ENCODE measurements at places on chromosomes 1 and 21.

DNA sequence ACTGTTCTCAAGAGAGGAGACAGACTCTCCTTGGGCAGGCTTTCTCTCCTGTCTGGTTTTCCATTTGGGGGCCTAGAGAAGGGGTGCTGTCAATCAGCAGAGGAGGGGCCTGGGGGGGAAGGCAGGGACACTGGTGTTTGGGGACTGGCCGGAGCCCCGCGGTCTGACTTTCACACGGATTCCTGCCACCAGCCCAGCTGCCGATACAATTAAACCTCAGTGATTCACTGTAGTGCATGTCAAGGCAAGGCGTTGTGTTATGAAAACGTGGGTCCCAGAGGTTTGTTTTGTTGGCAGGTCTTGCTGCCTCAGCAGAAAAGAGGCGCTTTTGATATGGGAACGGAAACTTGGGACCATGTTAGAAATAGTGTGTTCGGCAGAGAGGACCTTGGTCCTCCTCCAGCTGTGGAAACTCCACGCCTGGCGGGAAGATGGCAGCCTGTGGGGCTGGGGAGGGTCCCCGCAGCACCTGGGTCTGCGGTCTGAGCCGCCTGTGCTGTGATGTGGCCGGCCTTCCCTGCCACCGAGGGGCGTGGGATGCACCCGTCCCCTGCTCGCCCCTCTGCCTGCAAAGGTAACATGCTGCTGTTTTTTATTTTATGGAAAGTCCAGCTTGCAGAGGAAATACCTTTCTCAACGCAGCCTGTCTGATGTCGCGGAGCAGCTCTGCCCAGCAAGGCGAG is 47.6 kb downstream of the SPSB1 start:
- no peak for DNase-seq

DNA sequence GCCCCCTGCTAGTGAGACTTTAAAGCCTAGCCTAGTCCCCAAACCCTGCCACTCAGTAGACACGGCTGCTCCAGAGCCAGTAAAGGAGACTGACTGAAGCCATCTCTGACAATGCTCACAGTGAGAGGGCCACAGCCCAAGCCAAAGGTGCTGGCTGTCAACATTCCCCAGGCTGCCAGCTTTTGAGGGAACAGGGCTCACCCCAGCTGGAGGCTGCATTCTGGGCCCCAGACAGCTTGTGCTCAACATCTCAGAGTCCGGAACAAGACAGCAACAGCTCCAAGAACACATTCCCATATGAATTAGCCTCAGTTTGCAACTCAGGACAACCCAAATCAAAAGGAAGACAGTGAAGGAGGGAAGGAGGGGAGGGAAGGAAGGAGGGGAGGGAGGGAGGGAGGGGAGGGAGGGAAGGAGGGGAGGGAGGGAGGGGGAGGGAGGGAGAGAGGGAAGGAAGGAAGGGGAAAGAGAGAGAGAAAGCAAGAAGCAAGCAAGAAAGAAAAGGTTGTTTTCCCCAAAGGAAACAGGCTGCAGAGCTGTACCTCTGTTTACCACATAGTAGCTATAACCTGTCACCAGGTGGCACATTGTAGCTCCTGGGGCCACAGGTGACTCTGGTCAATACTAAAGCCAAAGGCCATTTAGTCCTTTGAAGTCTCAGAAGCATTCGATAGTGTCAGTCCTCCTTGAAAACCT is 5.4 kb downstream of the ARTN start:
- DNase-seq: no peak

DNA sequence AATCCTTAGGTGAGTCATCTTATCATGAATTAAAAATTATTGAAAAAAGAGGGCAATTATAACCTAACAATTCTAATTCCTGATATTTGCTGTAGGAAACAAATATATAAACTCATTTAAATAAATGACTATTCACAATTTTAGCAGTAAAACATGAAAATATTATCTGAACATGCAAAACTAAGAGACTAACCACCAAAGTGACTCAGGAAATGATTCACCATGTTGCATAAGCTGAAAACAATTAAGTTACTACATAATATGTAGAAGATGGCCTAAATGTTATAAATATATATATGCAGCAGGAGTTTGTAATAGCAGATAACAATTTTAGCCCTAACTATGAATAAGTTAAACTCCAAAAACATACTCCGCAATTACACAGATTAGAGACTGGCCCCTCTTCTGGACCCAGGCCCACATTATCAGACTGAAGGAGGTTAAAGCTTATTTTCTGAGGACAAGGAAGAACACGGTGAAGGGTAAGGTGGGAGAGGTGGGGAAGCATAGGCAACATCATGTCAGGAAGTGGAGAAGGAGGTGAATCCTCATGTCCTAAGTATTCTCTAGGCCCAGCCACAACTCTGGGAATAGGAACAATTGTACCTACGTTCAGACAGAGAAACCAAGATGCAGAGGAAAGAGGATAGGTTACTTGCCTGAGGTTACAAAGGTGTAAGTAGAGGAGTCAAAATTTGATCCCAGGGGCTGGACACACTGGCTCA is 15.6 kb upstream of the AIM2 start:
- DNase-seq: no peak

GRCh38 chr1:91166106-91166712 is 144.4 kb upstream of the ZNF644 start:
- DNase-seq: no peak

- no peak for DNase-seq
Observed at GRCh38 chr1:78079580-78079979, 33.8 kb downstream of the GIPC2 start.

- no peak for DNase-seq
Observed at GRCh38 chr1:27535386-27535785, 45.4 kb upstream of the WASF2 start.

DNA sequence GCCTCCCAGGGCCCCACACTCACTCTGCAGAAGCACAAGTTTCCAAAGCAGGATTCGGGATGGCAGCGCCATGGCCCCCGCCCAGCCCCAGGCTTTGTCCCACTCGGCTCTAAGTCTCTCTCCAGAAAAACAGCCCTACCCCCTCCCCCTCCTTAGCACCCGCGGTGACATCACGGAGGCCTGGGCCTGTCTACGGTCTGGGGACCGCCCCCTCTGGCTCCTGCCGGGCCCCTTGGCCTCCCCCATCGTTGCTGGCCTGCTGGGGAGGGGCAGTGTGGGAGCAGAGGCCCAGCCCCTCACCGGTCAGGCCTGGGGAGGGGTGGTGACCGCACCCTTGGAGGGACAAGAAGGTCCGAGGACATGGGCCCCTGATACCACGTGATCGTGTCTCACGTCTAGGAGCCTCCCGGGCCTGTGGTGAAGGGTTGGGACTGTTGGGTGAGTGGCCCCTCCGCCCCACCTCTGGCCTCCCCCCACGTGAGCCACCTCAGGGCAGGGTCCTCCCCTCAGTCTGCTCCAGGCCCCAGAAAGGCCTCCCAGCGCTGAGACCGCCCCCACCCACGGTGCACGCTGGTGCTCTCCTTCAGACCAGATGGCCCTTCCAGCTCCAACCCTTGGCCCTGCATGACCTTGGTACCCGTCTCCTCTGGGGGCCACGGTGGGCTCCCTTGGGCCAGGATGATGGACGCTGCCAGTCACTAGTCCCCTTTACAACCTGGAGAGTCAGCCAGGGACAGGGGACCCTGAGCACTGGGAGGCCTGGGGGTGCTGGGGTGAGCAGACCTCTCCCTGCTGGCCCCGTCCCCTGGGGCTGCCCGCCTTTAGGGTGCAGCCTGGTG is at the start of gene MXRA8:
TSS of gene MXRA8 (minus strand) at position 123 of the 839 bp plus-strand sequence. CDS start at position 72, 51 bp downstream.
- DNase-seq: no peak

GRCh38 chr1:91803847-91804545 is 82.0 kb downstream of the TGFBR3 start:
- peak; percentile 56 for DNase-seq

GRCh38 chr1:180842052-180842451 is 70.6 kb upstream of the KIAA1614 start:
- DNase-seq: no peak

GRCh38 chr21:34814529-34814951 is 145.7 kb downstream of the CLIC6 start:
- no peak for DNase-seq

DNA sequence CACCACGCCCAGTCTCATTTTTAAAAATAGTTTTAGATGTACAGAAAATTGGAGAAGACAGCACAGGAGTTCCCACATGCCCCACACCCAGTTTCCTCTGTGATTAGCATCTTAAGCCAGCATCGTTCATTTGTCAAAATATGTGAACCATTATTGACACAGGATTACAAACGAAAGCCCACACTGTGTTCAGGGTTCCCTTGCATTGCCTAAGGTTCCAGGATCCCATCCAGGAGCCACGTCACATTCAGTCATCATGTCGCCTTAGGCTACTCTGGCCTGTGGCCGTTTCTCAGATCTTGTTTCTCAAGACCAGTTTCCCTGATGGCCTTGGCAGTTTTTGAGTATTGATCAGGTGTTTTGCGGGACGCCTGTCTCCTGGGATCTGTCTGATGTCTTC is 34.7 kb upstream of the TNFRSF1B start:
- no peak for DNase-seq

GRCh38 chr21:46424039-46424591 is 34.6 kb upstream of the DIP2A start:
- DNase-seq: no peak

- no peak for DNase-seq
Observed at GRCh38 chr1:103517380-103518047, 8.0 kb upstream of the RNPC3 start.

GRCh38 chr1:236117710-236118109 is 24.6 kb upstream of the GPR137B start:
- no peak for DNase-seq

GRCh38 chr1:51512120-51512519 is 6.9 kb downstream of the EPS15 start:
- no peak for DNase-seq

GRCh38 chr1:180186831-180187230 is 32.2 kb downstream of the QSOX1 start:
- DNase-seq: no peak

DNA sequence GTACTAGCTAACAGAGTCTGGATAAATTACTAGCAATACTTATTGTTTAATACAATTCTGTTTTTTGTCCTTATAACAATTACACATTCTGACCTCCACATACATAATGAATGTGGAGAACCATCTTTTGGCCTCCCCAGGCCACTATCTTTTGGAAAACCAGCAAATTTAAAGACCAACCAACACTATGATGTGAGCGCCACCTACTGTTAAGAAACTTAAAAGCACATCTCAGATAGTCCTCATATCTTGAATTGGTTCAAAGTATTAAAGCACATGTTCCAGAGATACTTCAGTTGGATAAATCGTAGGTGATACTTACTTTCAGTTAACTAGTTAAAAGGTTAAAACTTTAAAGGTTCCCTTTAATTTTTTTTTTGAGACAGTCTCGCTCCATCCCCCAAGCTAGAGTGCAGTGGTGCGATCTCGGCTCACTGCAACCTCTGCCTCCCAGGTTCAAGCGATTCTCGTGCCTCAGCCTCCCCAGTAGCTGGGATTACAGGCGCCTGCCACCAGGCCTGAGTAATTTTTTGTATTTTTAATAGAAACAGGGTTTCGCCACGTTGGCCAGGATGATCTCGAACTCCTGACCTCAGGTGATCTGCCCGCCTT is 29.3 kb upstream of the USP1 start:
- no peak for DNase-seq

- DNase-seq: no peak
Observed at GRCh38 chr1:89719502-89720306, 86.8 kb downstream of the LRRC8C start.

GRCh38 chr1:78048446-78048845 is 2.7 kb downstream of the GIPC2 start:
- no peak for DNase-seq

DNA sequence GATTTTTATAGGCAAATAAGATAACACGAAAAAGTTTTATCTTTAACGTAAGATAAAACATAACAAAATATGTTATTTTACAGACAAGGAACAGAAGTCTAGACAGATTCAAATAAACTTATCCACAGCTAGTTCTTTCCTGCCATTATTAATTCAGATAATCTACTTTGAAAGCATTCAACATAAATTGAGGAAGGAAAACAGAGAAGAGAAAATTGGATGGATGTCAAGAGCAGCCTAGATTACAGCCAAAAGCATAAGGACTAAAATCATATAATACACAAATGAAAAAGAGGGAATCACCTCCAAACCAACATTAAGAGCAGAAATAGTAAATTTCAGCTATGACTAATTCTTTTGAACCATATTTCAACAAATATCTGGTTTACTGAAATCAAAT is 15.5 kb downstream of the TRIM33 start:
- no peak for DNase-seq

Data from stimulated activated CD8-positive, alpha-beta memory T cell treated with anti-CD3 and anti-CD28 coated beads, Interleukin-7, amount 100 ng/mL, for 4 hours (primary cell).